ENCODE measurements at places on chromosomes 12 and 14. TPM values are rescaled to one million over a fixed set of nuclear protein-coding genes. Genes with fewer than 3 reads are reported as not detected.
A peak's percentile ranks its signal among the peaks of the same experiment; 100 is the strongest.

DNA sequence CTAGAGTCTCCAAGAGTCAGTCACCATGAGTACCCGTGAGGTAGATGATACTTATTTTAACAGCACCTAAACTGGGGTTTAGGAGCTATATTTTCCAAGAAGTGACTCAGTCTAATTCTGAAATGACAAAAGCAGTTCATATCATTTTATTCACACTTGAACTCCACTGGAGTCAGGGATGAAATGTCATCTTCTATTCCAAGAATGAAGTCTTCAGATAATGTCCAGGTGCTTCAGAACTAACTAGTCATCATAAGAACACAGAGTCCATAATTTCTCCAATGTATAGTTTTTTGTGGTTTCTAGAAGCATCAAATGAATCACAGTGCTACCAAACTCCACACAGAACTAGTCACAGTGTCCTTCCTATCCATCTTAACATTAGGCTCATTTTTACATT is 13.3 kb downstream of the DNM1L start:
- H3K36me3 ChIP-seq: no peaks in the 10 kb centered on the region
- H3K27me3 ChIP-seq: no peaks in the 10 kb centered on the region
- H3K4me3 ChIP-seq: no peak overlapping the region
- H3K4me1 ChIP-seq: no peaks in the 10 kb centered on the region
- H3K27ac ChIP-seq: no peak overlapping the region
- no peak for DNase-seq

DNA sequence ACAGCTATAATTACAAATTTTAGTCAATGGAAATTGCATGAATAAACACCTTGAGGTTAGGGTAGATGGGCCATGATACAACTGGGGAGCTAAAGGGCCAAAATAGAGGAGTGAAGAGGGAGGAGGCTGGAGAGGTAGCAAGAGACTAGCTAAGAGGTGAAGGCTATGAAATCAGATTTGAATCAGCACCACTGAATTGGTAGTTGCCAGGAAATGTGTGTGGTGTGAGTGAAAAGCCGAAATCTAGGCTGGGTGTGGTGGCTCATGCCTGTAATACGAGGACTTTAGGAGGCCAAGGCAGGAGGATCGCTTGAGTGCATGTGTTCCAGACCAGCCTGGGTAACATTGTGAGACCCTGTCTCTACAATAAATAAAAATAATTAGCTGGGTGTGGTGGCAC is 22.7 kb downstream of the YY1 start:
- peaks cover 16% of the 10 kb centered on the region for H3K4me1 ChIP-seq
- no peaks in the 10 kb centered on the region for H3K27me3 ChIP-seq
- H3K27ac ChIP-seq: no peak overlapping the region
- DNase-seq: no peak
- H3K4me3 ChIP-seq: no peak overlapping the region

GRCh38 chr14:50619569-50620141 is 48.5 kb downstream of the SAV1 start:
- peaks cover 12% of the 10 kb centered on the region for H3K36me3 ChIP-seq
- no peak for DNase-seq
- H3K27me3 ChIP-seq: no peaks in the 10 kb centered on the region
- H3K27ac ChIP-seq: no peak overlapping the region
- H3K4me3 ChIP-seq: no peak overlapping the region

DNA sequence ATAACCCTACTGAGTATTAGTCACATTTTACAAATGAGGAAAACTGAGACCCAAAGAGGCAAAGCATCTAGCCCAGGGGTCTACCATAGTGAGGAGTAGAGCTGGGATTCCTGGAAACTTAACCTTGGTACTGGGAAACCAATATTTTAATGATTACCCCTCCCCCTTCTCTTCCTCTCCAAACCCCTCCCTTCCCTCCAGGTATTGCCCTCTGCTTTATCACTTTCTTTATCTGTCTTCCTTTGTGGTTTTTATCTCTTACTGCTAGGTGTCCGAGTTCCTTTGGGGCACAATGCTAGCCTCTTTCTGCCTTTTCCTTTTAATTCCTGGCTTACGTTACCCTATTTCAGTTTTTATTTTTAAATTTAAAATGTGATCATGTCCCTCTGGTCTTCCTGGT is 2.8 kb downstream of the GABARAPL1 start:
- H3K4me1 ChIP-seq: peaks cover 38% of the 10 kb centered on the region
- peak overlapping the region; percentile 75 for H3K4me3 ChIP-seq
- peak overlapping the region; percentile 99 for H3K27ac ChIP-seq
- DNase-seq: no peak
- H3K36me3 ChIP-seq: peaks cover 17% of the 10 kb centered on the region
- H3K27me3 ChIP-seq: no peaks in the 10 kb centered on the region

GLIPR1 gene
- total RNA-seq: 6.7 TPM

DENND5B gene
- 9.7 TPM for total RNA-seq

DNA sequence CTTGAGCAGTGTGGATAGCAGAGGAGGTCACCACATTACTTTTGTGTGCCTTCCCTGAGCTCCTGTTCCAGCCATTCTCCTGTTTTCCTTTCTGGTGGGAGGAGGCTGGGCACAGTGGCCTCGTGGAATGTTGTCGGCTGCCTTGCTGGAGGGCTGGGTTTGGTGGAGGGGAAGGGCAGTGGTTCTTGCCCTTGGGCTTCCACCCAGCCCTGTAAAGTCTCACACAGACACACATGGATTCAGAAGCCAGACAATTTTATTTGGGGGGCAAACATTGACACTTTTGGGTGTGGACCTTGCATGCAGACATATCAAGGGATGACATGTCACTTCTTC is 866 bp downstream of the NPFF start:
- H3K4me1 ChIP-seq: peaks cover 43% of the 10 kb centered on the region
- no peak overlapping the region for H3K27ac ChIP-seq
- peaks cover 48% of the 10 kb centered on the region for H3K36me3 ChIP-seq
- no peak overlapping the region for H3K4me3 ChIP-seq

LALBA gene
- total RNA-seq: not detected

GRCh38 chr14:41605550-41606281 is 960 bp upstream of the LRFN5 start:
- DNase-seq: no peak
- no peaks in the 10 kb centered on the region for H3K36me3 ChIP-seq
- peak overlapping the region; percentile 75 for H3K4me3 ChIP-seq
- peak overlapping the region; percentile 77 for H3K27ac ChIP-seq
- peaks cover 44% of the 10 kb centered on the region for H3K4me1 ChIP-seq
- H3K27me3 ChIP-seq: peaks cover 59% of the 10 kb centered on the region

Data from suprapubic skin (tissue), 4 donors.